ENCODE measurements at places on chromosomes 2 and 18. TPM values are rescaled to one million over a fixed set of nuclear protein-coding genes. Genes with fewer than 3 reads are reported as not detected.

Gene TCF4
- 68.5 TPM for polyA plus RNA-seq

Gene PLGLB2
- polyA plus RNA-seq = 2.0 TPM

- DNase-seq = peak; percentile 71
Observed at GRCh38 chr18:74498712-74499627, 2.8 kb downstream of the CNDP2 start.

DNA sequence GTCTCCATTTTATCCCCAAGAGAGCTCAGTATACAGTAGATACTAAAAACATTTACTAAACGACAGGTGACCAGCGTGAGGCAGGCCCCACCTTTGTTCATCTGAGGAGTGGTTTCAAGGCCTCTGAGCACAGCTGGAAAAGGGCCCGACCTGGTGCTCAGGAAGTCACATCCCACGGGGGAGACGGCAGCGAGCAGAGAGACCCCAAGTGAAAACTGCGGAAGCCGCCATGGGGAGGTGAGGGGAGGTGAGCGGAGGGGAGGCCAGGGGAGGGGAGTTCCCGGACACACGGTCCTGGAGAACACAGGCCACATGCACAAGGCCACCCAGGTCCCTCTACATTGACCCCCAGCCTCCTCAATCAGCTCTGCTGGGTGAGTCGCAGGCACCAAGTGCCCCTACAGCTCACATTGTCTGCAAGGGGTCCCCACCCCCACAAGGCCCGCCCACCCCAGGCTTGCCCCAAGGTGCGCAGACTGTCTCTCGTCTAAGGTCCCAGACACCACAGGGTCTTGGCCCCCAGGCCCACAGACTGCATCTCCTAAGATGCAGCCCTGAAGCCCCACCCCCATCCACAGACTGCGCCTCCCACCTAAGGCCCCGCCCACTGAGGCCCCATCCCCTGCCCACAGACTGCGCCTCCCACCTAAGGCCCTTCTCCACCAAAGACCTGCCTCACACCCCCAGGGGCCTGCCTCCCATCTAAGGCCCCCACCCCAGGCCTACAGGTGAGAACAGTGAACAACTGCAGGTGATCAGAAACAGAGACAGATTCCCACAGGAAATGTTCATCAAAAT, 19.1 kb downstream of the PARD6G start:
- no peak for DNase-seq

DNA sequence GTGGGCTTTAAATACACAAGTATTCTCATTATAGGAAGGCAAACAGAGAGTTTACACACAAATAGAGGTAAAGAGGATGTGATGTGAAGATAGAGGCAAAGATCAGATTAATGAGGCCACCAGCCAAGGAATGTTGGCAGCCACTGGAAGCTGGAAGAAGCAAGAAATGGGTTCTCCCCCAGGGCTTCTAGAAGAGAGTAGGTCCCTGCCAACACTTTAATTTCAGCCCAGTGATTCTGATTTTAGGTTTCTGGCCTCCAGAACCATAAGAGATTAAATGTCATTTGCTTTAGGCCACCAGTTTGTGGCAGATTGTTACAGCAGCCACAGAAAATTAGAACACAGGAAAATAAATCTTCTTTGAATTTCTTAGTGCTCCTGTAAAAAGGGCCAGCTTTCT, 916.7 kb downstream of the CPS1 start:
- no peak for DNase-seq

DNA sequence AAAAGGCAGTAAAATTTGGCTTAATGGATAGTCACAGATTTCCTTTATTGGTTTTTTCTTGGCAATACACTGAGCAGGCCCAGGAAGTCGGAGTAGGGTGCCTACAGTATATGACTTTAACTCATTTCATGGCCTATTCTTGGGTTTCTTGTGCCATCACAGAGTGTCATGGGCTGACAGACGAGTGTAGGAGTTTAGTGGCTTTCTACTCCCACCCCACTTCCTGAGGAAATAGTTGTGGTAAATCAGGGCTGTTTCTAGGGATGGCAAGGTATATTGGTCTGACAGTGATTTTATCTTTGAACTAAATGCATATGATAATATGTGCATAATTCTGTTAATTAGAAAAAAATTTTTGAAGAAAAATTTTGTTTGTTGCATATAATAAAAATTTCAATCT, 100.1 kb downstream of the PLCL1 start:
- no peak for DNase-seq

DNA sequence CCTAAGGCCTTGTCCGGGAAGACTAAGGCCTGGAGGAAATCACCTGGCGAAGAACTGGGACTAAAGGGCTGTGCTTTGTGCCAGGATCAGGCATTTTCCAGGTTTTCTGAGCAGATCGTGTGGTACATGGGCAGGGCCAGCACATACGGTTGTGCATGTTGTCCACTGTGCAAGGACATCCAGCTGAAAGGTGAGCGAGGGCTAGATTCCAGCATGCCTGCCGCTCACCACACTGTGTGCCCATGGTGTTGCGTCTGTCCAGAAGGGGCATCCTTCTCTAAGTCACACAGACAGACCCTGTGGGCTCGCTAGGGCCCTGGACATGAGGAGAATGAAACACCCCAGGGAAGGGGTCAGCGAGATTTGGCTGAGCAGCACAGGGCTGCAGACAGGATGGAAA, 80.3 kb upstream of the TAF1B start:
- no peak for DNase-seq
